ENCODE measurements at places on chromosomes 11 and 22.

DNA sequence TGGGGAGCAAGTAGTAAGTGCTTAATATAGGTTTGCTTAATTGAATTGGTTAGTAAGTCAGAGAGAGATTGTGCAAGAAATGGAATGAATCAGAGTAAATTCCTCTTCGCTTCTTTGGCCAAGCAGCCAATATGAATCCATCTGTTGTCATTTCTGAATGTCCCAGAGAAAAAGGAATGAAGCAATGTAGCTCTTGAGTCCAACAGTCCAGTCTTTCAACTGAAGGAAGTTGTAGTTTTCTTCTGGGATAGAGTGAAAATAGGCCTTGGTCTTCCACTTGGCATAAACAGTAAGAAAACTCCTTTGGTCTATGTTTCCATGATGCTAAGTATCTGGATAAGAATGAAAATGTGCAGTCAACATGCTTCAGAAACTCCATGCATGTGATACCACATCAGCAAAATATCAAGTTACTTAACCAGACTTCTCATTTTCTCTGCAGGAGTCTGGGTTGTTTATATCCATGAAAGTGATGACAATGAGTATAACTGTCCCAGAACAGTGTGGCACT is 1.8 kb upstream of the FIBIN start:
- no peak for DNase-seq

DNA sequence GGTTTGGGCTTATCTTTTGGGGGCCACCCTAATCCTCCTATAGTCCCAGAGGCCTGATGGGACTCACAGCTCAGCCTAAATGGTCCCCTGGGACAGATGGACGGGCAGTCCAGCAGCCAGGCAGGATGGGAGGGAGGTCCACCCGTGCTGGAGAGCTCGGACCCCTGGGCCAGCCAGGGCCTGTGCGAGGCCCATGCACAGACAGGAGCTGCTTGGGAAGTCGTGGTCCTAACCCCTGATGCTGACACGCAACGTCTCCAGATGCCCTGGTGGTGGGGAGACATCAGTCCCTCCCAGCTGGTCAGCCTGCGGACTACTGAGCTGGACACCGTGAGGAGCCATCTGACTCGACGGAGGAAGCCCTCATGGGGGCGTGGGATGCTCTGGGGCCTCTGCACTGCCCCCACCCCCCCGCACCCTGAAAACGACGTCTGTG is 31.2 kb upstream of the MUC5AC start:
- DNase-seq = no peak

- DNase-seq = no peak
Observed at GRCh38 chr11:73318501-73319011, 10.5 kb downstream of the ARHGEF17 start.

- DNase-seq = no peak
Observed at GRCh38 chr11:18769802-18770456, 21.7 kb downstream of the PTPN5 start.

GRCh38 chr11:33827206-33827605 is 52.9 kb upstream of the FBXO3 start:
- no peak for DNase-seq

DNA sequence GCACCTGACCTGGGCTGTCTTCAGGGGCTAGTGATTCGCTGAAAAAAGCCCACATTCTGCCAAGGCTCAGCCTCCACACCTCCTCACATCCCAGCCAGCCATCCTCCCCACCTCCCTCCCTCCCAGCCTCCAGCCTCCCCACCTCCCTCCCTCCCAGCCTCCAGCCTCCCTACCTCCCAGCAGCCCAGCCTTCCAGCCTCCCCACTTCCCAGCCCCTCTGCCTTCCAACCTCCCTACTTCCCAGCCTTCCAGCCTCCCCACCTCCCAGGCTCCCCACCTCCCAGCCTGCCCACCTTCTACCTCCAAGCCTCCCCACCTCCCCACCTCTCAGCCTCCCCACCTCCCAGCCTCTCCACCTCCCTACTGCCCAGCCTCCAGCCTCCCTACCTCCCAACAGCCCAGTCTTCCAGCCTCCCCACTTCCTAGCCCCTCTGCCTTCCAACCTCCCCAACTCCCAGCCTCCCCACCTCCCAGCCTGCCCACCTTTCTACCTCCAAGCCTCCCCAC is 33.7 kb upstream of the TH start:
- DNase-seq = no peak

All from globus pallidus (tissue), 1 donor.